ENCODE measurements at places on chromosomes 13 and 19.

DNA sequence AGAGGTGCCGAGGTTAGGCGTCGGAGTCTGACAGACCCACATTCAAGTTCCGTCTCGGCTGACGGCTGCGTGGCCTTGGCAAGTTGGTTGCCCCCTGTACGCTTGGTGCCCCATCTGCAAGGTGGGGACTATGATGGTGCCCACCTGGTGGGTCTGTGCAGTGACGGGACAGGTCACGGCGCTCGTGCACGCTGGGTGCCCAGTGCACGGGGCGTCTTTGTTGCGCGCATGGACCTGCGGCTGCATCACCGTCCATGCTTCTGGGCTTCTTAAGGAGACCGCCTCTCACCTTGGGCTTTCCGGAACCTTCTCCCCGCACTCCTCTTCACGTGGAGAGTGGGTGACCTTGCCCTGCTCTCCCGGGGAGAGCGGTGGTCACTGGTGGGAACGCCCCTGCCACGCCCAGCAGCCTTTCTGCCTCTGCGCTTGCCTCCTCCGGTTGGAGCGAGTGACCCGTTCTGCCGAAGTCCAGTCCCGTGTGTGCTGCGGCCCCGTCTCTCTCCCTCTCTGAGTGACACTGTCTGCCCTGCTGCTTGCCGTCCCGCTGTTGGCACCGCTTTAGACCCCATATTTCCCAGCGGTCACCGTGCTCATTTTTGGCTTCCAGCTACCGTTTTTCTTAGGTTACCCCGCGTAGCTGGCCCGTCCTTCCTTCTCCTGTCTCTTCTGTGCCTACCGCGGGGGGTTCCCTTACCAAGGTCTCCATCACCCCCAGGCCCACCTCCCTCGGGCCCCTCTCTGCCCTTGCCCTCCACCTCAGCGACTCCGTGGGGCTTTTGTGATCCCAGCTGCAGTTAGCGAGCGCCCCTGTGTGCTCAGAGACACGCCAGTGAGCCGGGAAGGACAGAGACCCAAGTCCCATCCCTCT, 6.4 kb downstream of the ATP11A start:
- DNase-seq = no peak

DNA sequence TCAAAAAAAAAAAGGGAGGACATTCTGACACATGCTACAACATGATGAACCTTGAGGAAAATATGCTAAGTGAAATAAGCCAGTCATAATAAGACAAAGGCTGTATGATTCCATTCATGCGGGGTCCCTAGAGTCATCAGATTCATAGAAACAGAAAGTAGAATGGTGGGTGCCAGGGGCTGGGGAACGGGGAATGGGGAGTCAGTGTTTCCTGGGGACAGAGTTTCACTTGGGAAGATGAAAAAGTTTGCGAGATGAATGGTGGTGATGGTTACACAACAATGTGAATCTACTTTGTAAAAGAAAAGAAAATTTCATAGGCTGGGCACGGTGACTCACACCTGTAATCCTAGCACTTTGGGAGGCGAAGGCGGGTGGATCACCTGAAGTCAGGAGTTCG, 6.1 kb upstream of the CLEC4G start:
- DNase-seq = no peak

DNA sequence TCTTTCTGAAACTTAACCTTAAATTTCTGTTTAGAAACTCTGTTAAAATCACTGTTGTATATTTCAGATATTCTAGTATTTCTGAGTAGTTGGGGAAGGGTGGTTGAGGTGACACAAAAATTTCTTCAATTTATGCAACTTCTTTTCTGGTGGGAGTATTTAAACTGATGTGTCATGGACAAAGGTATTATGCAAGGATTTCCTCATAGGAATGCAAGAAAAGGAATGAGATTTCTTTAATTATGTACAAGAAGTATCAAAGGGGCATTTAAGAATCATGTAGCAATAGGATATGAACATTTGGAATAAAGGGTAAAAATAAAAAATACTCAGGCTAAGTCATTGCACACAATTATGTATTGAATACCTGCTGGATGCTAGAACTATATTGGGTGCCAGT, 575.8 kb upstream of the KLF12 start:
- DNase-seq = no peak

GRCh38 chr13:46382224-46382623, 4.8 kb downstream of the RUBCNL start:
- no peak for DNase-seq

- DNase-seq = peak; percentile 10
Observed at GRCh38 chr13:79485014-79485811, 4.3 kb downstream of the NDFIP2 start.

GRCh38 chr13:81874681-81875661, 1534.0 kb upstream of the SPRY2 start:
- no peak for DNase-seq

DNA sequence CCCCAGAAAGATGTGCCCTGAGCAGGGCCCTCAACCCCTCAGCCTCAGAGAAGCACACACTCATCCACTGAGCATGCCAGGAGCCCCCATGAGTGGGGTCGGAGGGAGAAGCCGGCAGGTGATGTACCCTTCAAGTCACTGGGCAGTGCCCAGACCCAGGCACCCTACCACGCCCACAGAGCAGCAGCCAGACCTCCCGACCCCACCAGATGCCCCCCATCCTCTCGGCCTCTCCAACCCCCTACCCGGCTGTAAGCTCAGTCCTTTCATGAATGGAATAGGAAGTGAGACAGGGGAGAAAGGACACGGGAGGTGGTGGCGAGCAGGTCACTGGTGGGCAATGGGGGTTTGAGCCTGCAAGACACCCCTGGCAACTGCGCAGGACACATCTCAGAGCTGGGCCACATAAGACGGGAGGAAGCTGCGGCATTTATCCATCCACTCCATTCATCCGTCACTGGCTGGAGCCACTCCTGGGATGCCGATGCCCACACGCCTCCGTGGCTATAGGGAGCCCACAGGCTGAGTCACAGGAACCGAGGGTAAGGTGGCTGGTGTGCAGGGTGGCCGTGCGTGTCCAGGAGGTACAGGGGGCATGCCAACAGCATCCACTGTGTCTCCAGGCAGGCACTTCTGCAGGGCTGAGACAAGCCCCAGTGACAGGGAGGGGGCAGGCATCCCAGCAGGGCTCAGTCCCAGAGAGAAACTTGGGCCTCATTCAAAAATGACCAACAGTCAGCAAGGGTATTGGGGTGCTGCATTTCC, 23.8 kb upstream of the VSTM2B start:
- no peak for DNase-seq

DNA sequence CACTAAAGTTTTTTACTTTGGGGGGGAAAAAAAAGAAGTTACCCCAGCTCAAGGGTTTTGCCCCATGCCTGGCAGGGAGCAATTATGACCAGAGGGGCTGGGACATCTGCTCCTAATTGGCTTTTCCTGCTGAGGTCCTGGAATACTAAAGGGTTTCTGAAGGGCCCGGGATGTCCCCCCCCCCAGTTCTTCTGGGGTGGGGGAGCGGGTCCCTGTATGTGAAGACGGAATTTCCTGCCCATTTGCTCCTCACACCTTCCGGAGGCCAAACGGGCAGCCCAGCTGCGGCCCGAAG, 1.1 kb upstream of the DLL3 start:
- DNase-seq = no peak

DNA sequence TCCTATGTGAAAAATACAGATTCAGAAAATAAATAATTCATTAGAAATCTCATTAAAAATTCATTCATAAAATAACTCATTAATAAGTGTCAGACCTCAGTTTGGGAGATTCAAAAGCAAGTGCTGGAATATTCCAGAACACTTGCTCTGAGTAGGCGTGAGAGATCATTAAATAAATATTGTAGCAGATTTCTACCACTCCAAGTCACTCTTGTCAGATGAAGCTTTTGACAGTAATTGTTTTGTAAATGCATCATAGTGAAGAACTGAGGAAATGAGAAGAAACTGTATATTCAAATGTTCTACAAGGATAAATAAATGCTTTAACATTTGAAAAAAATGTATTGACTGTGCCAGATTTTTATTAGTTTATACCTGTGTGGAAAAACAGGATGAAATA, 1228.1 kb downstream of the SLITRK1 start:
- DNase-seq = no peak

GRCh38 chr13:80033286-80033685, 307.6 kb downstream of the SPRY2 start:
- no peak for DNase-seq

DNA sequence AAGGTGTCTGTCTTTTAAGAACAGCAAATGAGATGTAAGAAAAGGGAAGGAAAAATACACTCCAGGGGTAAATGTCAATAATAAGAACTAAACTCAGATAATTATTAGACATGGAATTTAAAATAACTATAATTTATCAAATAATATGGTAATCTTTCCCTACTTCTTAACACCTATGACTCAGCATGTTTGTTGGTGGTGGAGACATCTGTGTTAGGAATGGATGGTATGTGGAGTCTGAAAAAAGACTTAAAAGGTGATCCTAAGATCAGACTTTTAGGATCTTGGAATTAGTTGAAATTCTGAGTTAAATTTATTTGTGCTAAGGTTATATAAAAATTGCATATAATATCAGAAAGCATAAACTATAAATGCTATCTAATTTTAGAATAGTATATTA, 915.1 kb downstream of the SLITRK5 start:
- DNase-seq = no peak

- no peak for DNase-seq
Observed at GRCh38 chr13:73776151-73776785, 357.9 kb downstream of the KLF12 start.

- DNase-seq = no peak
Observed at GRCh38 chr19:12694641-12695040, 1.8 kb downstream of the FBXW9 start.

DNA sequence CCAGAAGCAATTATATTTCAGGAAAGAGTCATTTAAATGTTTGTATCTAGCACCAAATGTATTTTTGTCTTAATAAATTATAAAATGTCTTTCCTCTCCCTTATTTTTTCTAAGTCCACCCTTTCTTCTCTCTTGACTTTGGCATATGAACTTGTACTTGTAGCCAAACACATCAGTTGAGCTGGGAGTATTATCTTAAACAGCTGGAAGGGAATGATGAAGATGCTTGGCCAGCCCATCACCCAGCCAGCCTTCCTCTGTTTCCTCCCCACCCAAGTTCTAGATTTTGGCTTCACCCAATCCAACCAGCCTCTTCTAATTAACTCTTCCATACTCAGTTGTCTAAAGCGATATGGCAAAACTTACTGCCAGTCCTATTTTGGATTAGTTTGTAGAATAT, 272.5 kb downstream of the ENOX1 start:
- no peak for DNase-seq

DNA sequence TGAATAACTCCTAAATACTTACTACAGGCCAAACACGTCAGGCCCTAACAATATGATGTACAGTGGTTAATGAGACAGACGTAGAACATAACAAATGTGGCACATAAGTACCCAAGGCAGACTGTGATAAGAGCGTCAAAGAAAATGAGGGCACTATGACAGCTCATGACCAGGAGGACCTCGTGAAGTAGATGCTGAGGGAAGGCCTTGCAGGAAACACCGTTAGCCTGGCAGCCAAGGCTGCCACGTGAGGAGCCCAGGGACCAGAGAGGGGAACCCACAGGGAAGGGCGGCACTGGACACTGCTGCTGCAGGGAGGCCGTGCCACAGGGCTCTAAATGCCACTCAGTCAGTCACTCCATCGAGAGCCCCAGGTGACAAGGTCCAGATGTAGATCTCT, 5.7 kb downstream of the TUBGCP3 start:
- DNase-seq = no peak

GRCh38 chr13:69199664-69200063, 908.0 kb upstream of the ATXN8OS start:
- no peak for DNase-seq

GRCh38 chr19:57905258-57905657, 11.1 kb downstream of the ZNF417 start:
- no peak for DNase-seq

DNA sequence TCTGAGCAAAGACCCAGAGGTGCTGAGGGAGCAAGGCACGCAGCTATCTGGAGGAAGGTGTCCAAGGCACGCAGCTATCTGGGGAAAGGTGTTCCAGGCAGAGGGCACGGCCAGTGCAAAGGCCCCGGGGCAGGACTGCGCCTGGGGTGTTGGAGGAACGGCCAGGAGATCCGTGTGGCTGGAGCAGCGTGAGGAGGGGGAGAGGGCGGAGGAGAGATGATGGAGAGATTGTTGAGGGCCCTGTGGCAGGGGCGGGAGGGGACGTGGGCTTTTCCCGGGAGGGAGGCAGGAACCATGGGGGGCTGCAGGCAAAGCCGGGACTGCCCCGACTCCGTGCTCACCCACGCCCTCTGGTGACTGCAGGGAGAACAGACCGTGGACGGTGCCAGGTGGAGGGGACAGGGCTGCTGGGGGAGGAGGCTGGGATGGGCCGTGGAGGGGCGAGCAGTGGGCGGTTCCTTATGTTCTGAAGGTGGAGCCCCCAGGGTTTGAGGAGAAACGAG, 13.3 kb upstream of the MISP start:
- DNase-seq = peak; percentile 56

GRCh38 chr13:24910502-24911132, 146.6 kb downstream of the RNF17 start:
- DNase-seq = peak; percentile 3

DNA sequence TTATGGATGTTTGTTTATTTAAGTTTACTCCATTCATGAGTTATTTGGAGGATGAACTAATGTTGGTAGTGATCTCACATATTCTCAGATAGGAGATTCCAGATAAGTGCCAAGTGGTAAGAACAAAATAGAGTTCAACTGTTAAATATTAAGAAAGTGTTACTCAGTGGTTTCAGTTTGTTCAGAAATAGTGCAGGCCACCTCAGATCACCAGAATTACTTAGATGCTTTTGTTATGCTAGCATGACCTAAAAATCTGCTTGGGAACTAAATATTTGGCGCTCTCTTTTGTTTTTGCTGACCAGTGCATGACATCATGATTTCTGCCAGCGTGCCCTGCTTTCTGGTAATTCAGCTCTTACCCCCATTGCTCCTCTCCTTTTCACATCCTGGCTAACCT, 15.6 kb downstream of the CLDN10 start:
- no peak for DNase-seq

DNA sequence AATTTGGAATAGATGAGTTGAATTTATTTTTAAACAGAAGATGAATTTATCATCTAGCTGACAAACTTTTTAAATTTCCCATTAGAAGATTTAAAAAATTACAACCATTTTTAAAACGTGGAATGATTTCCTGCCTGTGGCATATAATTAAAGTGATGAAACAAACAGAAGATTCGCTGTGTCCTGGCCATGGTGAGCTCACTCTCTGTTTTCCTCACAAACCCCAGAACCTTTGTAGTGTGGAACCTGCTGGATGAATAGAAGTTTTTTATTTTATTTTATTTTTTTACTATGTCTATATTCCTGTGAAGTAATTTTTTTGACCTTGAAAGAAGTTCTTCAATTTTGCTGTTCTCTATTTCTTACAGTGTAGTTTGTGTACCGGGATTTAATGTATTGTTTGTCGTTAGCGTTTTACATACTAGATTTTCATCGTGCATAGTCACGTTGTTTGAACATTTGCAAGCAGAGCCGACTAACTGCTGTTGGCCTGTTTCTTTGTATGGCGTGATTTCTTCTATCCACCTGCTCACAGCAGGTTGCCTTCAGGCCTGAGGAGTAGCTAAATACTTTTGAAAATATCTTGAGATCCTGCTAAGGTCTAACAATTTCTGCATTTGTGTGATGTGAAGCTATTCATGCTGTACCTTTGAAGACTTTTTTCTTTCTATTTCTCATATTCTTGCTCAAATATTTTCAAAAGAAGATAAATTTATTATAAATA, 149.2 kb downstream of the GGACT start:
- no peak for DNase-seq
